Stimulated activated CD4-positive, alpha-beta T cell treated with anti-CD3 and anti-CD28 coated beads, Interleukin-12 subunit alpha, Interleukin-12 subunit beta, amount 100 ng/mL, for 24 hours (primary cell): ENCODE measurements at places on chromosomes 1 and 21.

DNA sequence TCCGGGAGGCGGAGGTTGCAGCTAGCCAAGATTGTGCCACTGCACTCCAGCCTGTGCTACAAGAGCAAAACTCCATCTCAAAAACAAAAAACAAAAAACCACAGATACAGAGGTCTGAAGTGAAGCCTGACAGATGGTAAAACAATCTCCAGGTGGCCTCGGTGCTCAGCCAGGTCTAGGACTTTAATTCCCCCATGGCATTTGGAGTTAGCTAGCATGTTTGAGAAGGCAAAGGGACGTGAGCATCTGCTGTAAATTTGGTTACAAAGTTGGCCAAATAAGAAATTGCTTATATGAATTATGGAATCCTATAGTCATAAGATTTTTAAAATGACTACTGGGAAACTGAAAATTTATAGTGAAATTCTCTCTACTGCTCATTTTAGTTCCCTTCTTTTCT, 98.3 kb upstream of the FMN2 start:
- no peak for DNase-seq

GRCh38 chr1:26282401-26282918, 2.6 kb downstream of the SH3BGRL3 start:
- no peak for DNase-seq

DNA sequence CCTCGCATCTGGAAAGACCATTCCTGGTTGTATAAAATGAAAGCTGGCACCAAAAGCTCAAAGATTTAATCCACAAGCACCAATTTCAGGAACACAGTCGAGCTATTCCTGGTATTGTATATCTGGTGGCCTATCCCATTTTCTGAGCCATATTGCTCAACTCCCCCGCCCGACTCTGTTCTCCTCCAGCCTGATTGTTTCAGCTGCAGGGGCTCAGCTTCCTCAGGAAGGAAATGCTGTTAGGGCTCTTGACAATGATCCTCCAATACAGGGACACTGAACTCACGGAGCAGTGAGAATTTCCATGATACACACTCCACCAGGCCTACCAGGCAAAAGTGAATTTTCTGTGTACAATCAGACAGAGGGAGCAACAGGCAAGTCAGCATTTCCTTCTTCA, 16.9 kb upstream of the TDRD10 start:
- DNase-seq: no peak

DNA sequence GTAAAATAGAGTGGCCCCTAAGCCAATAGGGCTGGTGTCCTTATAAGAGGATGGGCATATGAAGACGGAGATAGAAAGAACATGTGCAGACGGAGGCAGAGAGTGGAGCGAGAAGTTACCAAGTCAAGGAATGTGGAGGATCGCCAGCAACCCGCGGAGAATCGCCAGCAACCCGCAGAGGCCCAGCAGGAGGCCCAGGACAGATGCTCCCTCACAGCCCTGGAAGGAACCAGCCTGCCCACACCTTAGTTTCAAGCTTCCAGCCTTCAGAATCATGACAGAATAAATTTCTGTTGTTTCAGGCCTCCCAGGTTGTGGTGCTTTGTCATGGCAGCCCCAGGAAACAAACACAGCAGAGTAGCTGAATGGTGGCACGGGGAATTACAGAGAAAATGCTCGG, 9.6 kb downstream of the CLDN14 start:
- DNase-seq: no peak

GRCh38 chr1:33358795-33359503, 38.1 kb upstream of the A3GALT2 start:
- DNase-seq: no peak

DNA sequence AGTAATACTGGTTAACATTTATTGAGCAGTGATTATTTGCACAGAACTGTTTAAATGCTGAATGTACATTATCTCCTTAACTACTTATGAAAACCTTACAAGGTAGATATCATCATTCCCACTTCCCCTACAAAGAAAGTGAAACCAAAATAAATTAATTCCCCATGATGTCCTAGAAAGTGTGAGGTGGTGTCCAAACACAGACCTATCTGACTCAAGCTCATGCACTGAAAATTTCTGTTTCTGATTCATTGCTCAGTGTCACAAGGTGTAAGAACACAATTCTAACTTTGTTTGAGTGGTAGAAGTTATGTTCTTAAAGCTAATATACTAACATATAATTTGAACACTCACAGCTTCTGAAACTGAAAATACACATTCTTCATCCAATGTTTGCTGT, 178.7 kb downstream of the MRPL39 start:
- no peak for DNase-seq

- no peak for DNase-seq
Observed at GRCh38 chr1:85330214-85330631, 53.8 kb upstream of the BCL10 start.

DNA sequence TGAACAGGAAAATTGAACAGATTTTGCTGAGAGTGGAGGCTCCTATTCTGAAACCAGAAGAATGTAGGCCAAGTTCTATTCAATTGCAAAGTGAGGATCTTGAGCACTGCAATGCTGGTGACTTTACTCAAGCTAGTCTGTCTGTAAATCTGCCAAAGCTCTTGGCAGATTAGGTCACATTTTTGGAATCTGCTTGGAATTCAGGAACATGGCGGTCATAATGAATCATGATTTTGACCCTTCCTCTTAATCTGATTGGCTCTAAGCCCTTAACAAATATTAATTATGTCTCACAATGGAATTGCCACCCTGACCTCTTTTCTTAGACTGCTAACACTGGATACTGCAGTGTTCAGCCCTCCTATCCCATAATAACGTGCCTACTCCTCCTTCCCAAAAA, 7.2 kb upstream of the GNG12 start:
- DNase-seq: no peak

GRCh38 chr1:150141452-150141851, 8.3 kb upstream of the PLEKHO1 start:
- DNase-seq: no peak
